Esophagus muscularis mucosa (tissue), 4 donors: ENCODE measurements at places on chromosomes 13 and 19.

DNA sequence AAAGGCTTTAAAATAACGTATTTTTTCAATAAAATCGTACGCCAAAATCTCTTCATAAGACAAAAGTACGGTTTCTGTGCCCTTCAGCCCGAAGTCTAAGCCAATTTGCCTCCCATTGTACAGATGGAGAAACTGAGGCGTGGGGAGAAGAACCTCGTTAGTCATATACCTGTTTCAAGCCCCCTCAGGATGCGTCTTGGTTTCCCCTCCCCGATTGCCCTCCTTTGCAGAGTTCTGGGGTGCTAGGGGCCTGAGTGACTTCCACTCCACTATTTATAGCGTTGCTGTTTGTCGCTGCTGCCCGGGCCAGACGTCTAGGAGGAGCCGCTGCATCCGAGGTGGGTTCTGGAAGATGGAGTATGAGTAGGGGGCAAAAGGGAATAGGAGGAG, 2.3 kb upstream of the LTBP4 start:
- DNase-seq: no peak

GRCh38 chr19:9797871-9798270, 21.0 kb downstream of the FBXL12 start:
- DNase-seq: no peak

GRCh38 chr19:3125900-3126524, 9.8 kb upstream of the GNA15 start:
- DNase-seq: no peak

DNA sequence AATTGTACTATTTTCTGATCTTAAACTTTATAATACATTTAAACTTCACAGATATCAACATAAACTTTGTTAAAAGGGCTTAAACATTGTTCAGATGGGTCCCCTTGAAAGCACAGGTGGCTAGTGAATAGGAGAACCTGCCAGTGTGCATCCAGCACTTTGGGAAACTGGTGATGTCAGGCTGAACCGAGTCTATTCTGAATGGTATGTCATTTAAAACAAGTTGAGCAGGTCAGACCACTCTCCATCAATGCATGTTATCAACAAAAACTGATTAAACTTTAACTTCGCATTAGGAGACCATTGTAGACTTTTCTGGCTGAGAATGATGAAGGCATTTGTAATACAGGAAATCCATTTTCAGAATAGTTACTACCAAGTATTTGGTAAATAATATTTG, 50.1 kb upstream of the FREM2 start:
- no peak for DNase-seq

GRCh38 chr13:38528986-38529385, 157.9 kb upstream of the FREM2 start:
- no peak for DNase-seq

DNA sequence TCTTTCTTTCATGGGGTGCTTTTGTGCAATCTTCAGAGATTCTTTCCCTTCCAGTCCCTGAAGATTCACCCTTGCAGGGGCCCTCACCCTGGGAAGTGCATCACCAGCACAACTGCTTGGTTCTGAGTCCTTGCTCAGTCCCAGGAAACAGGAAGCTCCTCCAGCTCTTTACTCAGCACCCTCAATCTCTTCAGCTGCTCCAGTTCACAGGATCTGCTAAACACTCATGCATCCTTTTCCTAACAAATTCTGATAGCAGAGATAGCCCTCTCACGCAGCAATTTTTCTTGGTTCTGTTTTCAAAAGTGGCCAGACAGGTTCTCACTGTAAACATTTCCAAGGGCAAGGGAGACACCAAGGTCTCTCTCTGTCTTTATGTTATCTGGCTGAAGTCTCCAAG, 823.1 kb downstream of the LIG4 start:
- DNase-seq: no peak

- no peak for DNase-seq
Observed at GRCh38 chr13:93345024-93345423, 118.4 kb downstream of the GPC6 start.

GRCh38 chr19:52695996-52696395, 38.8 kb downstream of the ZNF611 start:
- DNase-seq: no peak

GRCh38 chr19:54197121-54197520, 3.5 kb upstream of the RPS9 start:
- DNase-seq: no peak

- DNase-seq: no peak
Observed at GRCh38 chr13:59352600-59352999, 811.1 kb downstream of the DIAPH3 start.

DNA sequence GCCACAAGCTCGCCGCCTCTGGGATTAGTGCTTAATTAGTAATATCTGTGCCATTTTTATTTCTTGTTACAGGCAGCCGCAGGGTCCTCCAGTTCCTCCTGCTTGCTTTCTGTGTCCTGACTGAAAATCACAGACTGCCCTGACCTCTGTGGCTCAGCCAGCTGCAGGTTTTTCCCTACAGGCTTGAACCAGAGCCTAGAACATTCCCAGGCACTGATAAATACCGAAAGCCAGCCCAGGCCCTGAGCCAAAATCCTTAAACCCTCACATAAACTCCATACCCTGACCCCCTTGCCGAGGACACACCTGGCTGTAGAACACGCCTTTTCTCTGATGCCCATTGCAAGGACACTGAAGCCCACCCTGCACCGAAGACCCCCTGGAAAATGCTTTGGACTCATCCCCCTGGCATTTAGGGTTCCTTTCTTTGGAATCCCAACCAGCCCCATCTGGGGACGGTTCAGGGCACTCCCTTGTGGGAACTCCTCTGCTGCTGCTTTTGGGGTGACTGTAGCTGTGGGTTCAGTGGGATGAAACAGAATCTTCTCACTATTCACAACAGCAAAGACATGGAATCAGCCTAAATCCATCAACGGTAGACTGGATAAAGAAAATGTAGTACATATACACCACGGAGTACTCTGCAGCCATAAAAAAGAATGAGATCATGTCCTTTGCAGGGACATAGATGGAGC, 15.5 kb downstream of the DPP9 start:
- no peak for DNase-seq

GRCh38 chr13:109919715-109920375, 133.5 kb upstream of the IRS2 start:
- no peak for DNase-seq

DNA sequence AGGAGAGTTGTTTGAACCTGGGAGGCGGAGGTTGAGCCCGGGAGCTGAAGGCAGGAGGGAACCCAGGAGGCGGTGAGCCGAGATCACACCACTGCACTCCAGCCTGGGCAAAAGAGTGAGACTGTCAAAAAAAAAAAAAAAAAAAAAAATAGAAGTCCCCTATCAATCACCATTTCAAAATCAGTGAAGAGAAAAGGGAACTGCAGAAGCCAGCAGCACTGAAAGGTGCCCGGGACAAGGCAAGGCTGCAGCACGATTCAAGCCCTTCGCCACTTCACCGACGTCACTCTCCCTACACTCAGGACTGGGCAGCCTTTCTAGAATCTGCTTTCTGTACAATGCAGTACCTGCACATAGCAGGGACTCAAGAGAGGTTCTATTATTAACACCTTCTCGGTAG, 21.9 kb upstream of the USP12 start:
- DNase-seq: no peak

DNA sequence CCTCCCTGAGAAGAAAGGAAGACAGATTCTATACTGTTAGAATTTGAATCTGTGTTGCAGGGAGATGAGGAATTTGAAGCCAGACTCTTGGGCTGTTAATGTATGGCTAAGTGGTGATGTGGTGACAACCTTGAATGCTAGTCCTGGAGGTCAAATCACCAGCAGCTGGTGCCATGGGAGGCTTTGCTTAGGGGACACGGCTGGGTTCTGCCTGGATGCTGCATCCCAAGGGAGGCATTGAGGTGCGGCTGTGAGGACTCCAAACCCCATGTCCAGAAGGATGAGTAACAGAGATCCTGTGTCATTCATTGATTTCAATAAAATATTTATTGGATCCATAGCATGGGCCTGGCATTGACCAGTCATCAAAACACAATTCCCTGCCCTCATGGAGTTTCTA, 42.3 kb downstream of the RFX2 start:
- no peak for DNase-seq

DNA sequence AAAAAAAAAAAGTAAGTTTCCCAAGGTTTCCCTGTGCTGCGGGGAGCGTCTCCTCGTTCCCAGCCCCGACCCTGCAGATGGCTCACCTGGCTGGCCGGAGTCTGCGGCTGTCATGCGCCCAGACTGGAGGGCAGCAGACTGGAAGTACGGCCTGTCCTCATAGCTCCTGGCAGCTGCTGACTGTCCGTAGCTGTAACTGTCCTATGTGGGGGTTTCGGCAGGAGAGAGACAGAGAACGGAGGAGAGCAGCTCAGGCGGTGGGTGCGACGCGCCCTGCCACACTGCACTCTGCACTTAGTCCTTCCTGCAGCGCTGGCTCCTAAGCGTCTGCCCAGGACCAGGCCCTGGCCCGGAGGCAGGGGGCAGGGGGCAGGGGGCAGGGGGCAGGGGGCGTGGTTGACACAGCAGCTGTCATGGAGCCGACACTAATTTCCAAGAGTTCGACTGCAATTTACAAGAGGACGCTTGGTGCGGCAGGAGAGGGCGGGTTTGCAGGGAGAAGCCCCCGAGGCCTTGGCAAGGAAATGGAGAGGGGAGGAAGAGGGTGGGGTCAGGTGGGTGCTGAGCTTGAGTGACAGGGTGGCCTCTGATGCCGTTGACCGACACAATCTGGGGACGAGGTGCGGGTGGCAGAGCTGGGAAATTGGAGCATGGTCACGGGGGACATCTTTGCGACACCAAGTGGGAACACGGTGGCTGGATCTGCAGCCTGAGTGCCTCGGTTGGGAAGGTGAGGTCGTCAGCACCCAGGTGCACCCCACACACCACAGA, 35.1 kb downstream of the ZFR2 start:
- DNase-seq: no peak

- no peak for DNase-seq
Observed at GRCh38 chr19:29675650-29676186, 10.5 kb downstream of the PLEKHF1 start.
